ENCODE measurements at places on chromosomes 5 and 9.

DNA sequence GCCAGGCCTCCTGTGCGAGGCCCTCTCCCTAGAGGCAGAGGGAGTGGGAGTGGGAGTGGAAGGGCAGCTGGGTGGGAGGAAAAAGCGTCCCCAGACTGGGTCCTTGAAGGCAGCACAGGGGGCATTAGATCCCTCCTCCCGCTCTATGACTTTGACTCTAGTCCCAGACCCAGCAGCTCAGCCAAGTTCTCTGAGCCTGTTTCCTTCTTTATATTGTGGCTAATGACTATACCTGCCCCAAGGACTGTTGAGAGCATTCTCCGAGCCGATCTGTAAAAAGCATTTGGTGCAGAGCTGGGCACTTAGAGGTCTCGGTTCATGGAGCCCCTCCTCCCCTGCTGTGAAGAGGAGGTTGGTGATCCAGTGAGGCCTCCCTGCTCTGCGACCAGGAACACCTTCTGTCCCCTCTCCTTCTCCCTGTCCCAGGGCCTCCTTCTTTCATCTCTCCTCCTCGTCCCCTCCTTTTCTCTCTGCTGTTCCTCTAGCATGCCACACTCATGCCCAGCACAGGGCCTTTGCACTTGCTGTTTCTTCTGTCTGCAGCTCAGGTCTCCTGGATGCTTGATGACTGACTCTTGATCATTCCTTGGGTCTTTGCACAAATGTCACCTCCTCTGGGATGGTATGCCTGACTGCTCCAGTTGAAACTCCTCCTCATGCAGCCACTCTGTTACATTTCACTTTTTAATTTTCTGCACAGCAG lies 23.4 kb upstream of the PSD2 start:
- no peak for DNase-seq

- DNase-seq: no peak
Measured at GRCh38 chr9:28206280-28206679, 633.0 kb upstream of the C9orf72 start.

DNA sequence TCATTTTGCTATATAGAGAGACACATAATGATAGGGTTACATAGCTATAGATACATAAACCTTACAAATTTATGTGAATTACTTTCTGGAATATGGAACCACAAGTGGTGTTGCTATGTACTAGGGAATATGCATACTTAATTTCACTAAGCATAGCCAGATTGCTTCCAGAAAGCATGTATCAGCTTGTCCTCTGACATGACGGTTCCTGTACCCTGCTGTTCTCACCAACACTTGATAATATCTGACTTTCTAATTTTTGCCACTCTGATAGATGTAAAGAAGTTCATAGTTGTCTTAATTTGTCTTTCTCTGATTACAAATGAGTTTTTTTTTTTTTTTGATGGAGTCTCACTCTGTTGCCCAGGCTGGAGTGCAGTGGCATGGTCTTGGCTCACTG lies 18.0 kb upstream of the CKS2 start:
- DNase-seq: no peak

GRCh38 chr5:100576217-100576751 lies 41.1 kb downstream of the FAM174A start:
- DNase-seq: no peak

DNA sequence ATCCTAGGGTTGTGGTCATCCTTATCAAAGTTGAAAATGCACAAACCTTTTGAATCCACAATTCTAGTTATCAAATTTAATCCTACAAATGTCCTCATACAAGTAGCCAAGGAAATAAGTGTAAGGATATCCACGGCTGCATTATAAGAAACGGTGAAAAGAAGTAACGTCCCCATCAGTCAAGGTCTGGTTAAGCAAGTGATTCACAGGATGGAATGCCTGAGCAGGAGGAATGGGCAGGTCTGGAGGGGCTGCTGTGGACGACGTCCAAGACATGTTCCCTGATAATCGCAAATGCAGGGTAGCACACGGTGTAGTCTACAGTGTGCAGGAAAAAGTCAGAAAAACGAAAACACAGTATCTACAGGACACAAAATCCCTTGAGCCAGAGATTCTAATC lies 118.6 kb downstream of the ADAMTS2 start:
- DNase-seq: no peak

GRCh38 chr5:38036765-38037164 lies 196.9 kb upstream of the GDNF start:
- no peak for DNase-seq
